ENCODE measurements at places on chromosomes 2 and 18.

- no peak for DNase-seq
These were observed 72.4 kb downstream of the REV1 start for GRCh38 chr2:99417396-99417795.

DNA sequence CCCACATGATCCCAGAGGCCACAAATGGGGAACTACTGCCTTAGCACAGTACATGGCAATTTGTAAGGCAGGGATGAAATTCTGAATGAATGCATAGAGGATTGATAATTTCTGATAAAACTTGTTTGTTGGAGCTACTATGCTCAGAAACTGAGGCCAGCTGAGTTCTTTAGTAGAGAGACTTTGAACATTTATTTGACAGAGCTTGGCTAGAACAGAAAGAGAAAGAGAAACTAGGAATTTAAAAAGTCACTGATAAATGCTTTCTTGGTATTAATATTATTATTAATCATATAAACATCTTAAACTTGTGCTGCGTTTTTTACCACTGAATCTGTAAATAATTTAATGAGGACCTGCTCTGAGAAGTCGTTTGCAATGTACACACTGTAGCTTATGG, 923.7 kb upstream of the CNTNAP5 start:
- no peak for DNase-seq

GRCh38 chr2:8234757-8235374, 447.0 kb upstream of the ID2 start:
- DNase-seq, result peak; percentile 84

- DNase-seq, result peak; percentile 16
These were observed 193.5 kb upstream of the TCF4 start for GRCh38 chr18:55781481-55781957.

DNA sequence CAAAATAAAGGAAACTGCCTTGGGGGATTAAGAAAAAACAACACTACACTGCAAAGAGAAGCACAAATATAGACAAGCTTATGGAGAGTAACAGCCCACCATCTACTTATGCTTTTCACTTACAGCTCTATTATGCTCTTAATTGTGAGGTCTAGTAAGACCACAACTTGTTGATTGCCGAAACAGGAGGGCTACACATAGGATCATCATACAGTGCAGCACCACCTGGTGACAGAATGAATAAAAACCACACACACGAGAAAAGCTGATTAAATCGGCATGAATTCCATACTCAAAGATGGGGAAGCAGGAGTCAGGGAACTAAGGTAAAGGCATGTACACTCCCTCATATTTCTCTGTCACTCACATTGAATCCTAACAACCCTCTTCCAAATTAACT, 259.2 kb downstream of the IKZF2 start:
- no peak for DNase-seq

DNA sequence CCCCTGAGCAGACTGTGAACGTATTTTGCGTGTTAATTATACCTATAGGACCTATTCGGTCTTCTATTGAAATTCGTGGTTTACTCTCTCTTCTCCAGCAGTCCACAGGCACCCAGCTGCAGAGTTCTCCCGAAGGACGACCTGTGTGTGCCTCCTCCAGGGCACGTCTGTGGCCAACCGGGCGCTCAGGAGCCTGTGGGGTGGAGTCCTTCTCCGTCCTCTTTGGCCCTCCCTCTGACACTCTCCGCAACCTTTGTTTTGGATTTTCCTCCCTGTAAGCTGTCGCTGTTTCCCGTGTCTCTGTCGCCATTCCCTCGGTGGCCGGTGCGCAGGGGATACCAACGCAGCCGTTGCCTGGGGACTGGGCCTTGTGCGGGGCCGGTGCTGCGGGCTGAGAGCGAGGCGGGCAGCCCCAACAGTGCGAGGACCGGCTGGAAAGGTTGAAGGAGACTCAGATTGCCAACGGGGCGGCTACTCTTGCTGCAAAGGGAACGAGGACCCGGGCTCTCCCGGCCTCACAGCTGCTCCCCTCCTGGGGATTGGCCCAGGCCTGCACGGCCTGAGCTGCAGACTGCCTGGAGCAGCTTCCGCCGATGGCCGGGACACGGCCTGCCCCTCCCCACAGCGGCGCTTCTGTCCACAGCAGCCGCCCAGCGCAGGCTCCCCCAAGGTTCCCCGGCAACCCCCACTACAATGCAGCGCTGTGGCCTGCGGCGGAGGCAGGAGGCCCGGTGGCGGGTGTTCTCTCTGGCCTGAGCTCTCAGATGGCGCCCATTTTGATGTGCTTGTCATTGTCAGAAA, 221.0 kb downstream of the MTX2 start:
- no peak for DNase-seq

GRCh38 chr2:10413991-10414451, 34.1 kb downstream of the ODC1 start:
- no peak for DNase-seq

- DNase-seq, result no peak
These were observed 87.8 kb downstream of the LRATD1 start for GRCh38 chr2:14720319-14720718.

DNA sequence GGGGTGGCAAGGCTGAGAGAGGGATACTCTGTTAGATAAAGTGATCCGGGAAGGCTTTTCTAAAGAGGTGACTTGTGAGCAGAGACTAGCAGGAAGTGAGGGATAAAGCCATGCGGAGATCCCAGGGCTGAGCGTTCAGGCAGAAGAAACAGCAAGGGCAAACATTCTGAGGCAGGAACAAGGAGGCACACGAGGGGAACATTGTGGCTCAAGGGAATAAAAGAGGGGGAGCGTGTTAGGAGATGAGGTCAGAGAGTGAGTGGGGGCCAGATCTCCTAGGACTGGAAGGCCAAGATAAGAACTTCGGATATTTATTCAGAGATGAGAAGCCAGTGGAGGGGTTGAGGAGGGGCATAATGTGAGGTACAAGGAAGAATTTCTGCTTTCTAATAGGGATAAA, 67.1 kb downstream of the ACTR2 start:
- DNase-seq, result no peak

GRCh38 chr18:13035249-13035914, 44.2 kb downstream of the CEP192 start:
- no peak for DNase-seq

DNA sequence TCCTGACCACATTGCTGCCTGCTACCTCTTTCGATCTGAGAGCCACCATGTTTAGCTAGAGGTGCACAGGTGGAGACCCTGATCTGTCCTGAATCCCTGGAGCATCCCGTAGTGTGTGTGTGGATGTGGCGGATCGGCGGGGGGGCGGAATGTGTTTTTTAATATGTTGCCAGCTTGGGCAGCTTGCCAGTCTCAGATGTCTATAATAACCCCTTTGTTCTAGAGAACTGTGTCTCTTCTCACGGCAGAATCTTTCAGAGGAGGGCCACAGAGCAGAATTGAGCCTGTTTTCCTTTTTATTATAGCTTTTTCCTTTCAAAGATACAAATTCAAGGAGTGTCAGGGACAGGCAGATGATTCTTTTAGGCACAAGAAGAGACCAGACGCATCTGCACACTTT, 934.1 kb upstream of the KLHL29 start:
- no peak for DNase-seq

GRCh38 chr2:212845941-212846340, 305.5 kb downstream of the IKZF2 start:
- DNase-seq, result no peak

- DNase-seq, result no peak
These were observed 23.7 kb downstream of the ATOH8 start for GRCh38 chr2:85777441-85777861.

- DNase-seq, result no peak
These were observed 9.7 kb downstream of the SMAD7 start for GRCh38 chr18:48940854-48941611.

DNA sequence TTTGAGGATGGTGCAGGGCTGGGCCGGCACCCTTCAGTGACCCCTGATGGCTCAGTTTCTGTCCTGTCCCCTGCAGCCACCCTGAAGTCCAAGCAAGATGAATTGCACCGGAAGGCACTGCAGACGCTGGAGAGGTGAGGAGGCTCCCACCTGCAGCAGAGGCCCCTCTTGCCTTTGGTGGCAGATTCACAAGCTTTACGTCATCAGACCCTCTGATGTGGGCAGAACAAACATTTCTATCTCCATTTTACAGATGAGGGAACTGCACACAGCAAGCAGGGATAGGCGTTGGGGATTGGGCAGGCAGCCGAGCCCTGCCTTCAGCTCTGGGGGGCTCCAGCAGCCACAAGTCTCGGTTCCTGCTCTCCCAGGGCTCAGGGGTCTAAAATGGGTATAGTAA, 107.7 kb upstream of the MCFD2 start:
- DNase-seq, result no peak

DNA sequence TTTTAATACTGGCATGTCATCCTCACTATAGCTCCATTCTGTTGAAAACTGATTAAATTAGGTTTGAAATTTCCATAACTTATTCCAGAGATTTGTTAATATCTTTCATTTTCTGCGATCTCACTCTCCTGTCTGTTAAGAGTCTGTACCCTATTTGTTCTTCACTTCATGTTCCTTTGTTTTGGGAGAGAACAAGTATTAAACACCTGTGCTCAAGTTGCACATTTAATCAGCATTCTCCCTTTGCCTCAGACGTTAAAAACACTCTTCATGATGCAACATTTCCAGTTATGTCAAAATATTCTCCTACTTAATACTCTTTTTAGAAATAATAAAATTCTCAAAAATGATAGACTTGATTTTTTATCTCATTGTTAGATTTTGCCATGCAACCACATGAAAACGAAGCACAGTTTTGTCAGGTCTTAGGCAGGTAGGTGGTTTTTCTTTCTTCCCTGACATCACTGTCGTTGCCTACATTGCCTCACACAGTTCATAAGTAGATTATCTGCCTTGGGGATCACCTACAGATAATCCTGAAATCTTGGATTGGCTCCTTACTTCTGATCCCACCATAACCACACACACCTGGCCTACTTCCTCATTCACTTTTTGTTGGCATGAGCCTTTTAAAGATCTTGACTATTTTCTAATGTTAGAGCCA, 109.9 kb downstream of the GAREM1 start:
- DNase-seq, result no peak

DNA sequence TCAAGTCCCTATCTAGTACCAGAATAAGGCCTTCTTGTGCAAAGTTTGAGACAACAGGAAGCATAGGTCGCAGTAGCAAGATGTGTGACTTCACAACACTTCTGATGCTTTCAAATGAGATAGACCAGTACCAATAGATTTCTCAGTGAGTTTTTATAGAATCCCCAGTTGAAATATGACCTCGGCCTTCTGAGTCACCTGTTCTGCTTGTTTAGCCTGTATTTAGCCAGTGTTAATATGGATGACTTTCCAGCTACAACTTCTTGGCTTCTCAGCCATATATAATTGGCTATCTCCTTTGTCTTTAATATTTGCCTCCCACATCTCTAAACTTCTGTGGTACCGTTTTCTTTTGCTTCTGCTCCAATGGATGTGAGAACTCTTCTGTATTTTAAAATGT, 113.8 kb downstream of the KYNU start:
- DNase-seq, result no peak

- no peak for DNase-seq
These were observed 91.1 kb upstream of the ANKRD30BL start for GRCh38 chr2:132252894-132253264.

DNA sequence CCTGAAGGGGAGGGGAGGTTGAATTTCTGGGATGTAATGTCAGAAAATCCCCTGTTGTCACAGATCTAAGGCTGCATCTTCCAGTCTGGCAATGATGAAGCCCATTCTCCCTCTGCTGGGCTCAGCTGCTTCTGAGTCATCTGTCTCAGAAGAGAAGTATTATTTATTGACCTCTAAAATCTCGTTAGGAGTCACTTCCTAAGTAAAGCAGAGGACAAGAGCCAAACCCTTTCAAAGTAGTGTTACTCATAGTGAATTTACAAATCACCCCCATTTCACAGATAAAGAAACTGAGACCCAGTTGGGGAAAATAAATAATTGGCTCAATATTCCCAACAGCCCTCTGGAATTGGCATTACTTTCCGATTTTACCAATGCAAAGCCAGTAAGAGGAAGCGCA, 167.3 kb upstream of the SKOR2 start:
- no peak for DNase-seq

- DNase-seq, result no peak
These were observed 48.0 kb upstream of the CYP1B1 start for GRCh38 chr2:38123911-38124310.

DNA sequence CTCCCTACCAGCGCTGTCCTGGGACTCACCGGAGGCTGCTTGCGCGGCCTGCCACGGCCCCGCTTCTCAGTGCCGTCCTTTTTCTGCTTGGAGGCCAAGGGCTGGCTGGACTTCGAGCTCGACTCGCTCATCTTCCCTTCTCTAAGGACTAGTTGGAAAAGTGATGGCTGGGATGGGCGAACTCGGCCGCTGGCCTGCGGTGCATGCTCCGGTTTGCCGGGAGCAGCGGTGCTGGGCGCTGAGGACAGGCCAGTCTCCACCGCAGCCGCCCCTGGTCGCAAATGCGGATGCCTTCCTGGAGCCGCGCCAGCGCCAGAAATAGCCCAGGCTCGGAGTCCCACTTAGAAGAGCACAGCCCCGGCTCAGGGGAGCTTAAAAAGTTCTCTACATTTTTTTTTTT, 3.1 kb downstream of the C2orf81 start:
- no peak for DNase-seq

DNA sequence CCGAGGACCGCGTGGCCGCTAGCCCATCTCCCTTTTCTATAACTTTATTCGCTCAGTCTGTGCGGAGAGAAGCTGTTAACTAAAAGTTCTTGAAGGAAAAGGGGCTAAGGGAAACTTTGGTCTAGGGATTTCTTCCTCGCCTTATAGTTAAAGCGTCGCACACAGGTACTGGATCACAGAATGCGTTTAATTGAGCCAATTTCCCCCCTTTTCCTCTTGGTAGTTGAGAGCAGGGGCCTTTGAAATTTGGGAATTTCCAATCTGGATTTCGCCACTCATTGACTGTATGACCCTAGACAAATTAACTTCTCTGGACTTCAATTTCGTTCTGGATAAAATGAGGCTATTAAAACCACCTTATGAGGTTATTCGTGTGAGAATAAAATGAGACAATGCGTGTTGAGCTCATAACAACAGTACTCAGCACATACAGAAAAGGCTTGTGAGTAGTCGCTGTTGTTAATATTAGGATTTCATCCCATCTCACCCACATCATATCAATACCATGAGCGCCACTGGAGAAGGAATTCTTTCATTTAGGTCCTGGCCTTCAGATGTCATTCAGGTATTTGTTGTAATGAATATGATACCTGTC, 763 bp upstream of the OLA1 start:
- DNase-seq, result no peak

GRCh38 chr2:198692907-198693510, 764.7 kb downstream of the SATB2 start:
- no peak for DNase-seq

DNA sequence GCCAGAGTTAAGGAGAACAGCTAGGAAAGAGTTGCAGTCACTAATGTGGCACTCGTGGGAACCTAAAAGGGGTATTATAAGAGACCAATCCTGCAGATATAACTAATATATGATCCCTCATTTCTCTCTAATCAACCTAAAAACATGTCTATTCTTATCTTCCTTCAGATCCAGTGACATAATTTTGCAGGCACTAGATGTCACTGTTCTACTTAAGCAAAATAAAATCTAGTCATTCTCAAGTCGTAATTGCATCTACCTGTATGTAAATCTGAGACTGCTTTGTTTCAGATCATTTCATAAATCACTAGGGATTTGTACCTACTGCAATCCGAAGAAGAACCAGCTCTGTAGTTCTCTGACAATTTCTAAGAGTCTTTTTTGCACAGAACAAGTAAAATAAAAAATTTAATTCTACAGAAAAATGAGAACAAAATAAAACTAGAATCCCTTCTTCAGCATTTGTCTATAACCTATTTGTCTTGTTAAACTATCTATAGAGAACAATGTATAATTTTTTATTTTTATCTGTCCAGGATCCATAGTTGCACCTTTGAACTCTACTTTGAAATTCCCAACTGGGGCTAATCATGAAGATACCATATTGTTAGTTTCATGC, 56.5 kb upstream of the ERBB4 start:
- DNase-seq, result peak; percentile 34

- DNase-seq, result no peak
These were observed 26.6 kb downstream of the EML6 start for GRCh38 chr2:54750040-54750439.
